ENCODE measurements at places on chromosomes 5 and 9.

DNA sequence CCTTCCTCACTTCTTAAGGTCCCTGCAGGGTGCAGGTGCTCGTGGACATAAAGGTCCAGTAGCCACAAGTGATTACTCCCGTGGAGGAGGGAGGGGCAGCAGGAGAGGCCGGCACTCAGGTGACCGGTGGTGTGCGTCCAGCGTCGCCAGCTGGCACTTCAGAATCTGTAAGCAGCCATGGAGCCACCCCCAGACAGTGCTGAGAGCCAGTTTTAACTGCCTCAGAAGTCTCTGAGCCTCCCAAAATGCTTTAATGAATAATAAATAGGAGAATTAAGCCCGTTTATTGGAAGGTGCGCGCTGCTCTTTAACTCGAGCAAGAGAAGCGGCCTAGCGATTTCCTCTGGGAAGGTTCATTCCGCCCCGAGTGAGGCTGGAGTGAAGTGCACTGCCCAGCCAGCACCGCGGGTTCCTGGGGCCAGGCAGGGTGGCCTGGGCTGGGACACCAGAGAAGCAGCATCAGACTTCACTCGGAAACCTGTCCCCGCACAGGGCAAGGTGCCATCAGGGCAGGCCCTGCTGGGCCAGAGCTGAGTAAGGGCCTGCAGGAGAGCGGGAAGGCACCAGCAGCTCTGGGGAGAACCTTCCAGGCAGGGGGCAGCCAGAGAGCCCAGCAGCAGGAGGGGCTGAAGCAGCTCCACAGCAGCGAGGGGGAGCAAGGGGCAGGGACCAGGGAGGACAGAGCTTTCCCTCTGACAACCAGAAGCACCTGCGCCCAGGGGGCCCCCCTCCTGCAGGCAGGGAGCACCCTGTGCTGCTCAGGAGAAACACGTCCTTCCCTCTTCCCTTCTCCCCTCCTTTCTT lies 61.2 kb downstream of the VAV2 start:
- DNase-seq = no peak

DNA sequence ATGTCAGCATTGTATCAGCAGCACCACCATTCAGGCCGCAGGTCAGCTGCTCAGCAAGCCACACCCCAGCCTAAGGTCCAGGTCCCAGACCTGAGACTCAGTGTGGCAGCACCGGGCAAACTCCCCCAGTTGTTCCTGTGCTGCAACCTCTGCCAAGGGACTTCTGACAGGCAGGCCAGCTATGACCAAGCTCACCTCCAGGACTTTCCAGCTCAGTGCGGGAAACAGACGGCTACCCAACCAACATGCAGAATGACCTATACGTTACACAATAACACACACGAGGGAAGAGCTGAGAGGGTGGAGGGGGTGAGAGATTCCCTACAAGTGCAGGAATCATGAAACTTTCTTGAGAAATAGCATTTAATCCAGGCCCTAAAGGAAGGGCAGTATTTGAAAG lies 143.7 kb downstream of the FSTL4 start:
- no peak for DNase-seq

GRCh38 chr5:150601491-150602345 lies 38.7 kb upstream of the SYNPO start:
- DNase-seq = no peak

GRCh38 chr5:145350513-145350912 lies 484.6 kb downstream of the PRELID2 start:
- no peak for DNase-seq

GRCh38 chr9:38423273-38423972 lies 831 bp downstream of the IGFBPL1 start:
- DNase-seq = no peak

GRCh38 chr9:108194154-108194553 lies 661.6 kb downstream of the ACTL7B start:
- DNase-seq = no peak

- DNase-seq = no peak
These were observed 133.8 kb upstream of the RFX3 start for GRCh38 chr9:3659647-3660046.

DNA sequence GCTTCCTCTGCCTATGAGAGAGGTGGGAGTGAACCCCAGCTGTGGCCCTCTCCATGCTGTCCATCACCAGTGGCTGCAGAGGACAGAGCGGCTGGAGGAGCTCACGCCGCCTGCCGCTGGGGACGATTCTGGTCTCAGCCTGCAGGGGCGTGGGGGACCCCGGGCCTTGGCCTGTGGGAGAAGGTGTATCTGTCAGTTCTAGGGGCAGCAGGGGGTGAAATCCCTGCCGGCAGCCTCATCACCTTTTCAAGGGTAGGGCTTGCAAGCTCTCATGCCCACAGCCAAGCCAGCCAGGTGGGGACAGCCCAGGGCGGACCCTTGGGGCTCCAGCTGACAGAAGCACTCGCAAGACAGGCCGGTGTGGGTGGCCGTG lies 80.2 kb downstream of the TSPAN17 start:
- no peak for DNase-seq

- DNase-seq = no peak
These were observed 18.1 kb downstream of the ANKRD33B start for GRCh38 chr5:10581867-10582511.

- DNase-seq = no peak
These were observed 163.9 kb upstream of the RASA1 start for GRCh38 chr5:87103616-87104287.

DNA sequence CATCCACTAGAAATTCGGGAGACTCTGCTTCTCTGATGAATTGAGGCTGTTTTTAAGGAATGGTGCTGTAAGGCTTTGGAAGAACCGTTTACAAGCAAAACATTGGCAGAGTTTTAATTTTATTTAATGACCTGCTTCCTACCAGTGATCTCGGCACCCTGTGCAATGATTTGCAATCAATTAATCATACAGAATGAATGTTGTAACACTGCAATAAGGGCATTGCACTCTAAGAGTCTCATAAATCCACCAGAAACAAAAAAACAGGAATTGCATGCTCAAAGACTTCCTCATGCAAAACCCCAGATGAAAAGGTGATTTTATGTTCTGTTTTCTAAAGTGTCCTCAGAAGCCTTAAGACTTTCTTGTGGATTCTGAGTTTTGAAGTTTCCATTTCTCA lies 295.7 kb downstream of the ARHGEF28 start:
- no peak for DNase-seq
